ENCODE measurements at places on chromosomes 16 and 17. TPM values are rescaled to one million over a fixed set of nuclear protein-coding genes. Genes with fewer than 3 reads are reported as not detected.

The ABCC3 gene
- 3.3 TPM for total RNA-seq

DNA sequence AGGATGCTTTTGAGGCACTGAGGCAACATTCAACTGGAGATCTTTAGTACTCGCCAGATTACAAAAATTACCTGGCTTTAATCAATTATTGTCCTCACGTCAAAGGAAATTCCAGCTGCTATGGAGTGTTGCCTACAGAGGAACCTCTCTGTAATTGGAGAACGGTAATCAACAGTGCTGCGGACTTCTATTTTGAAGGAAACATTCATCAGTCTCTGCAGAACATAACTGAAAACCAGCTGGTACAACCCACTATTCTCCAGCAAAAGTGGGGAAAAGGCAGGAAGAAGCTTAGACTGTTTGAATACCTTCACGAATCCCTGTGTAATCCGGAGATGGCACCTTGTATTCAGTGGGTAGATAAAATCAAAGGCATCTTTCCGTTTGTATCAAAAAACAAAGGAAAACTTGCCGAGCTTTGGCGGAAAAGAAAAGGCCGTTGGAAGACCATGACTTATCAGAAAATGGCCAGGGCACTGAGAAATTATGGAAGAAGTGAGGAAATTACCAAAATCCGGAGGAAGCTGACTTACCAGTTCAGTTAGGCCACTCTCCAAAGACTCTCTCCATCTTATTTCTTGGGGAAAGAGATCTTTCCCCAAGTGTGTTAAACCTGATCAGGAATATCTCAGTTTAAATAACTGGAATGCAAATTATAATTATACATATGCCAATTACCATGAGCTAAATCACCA lies 3.0 kb downstream of the SLC35G3 start:
- peaks cover 25% of the 10 kb centered on the region for H3K4me1 ChIP-seq
- no peak overlapping the region for H3K4me3 ChIP-seq
- no peak for DNase-seq
- no peaks in the 10 kb centered on the region for H3K27me3 ChIP-seq
- no peaks in the 10 kb centered on the region for H3K36me3 ChIP-seq
- H3K27ac ChIP-seq = no peak overlapping the region

GRCh38 chr17:8048236-8048635 lies 9.4 kb downstream of the ALOX15B start:
- no peak overlapping the region for H3K27ac ChIP-seq
- no peaks in the 10 kb centered on the region for H3K27me3 ChIP-seq
- H3K4me1 ChIP-seq = no peaks in the 10 kb centered on the region
- no peak for DNase-seq

DNA sequence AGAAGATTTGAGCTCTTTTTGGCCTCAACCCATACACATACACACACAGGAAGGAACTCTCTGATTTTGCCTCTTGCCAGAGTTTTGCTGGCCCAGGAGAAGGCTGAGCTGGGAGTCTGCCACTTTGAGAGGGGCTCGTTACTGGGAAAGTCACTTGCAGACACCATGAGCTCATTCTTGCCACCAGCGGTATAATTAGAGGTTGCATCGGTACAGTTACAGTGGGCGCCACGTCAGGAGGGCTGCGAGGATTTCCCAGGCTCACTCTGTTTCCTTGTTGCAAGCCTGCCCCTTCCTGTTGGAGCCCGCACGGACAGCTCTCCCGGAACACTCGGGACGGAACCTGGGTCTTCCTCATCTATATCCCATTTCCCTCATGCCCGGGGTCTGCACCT lies 3.1 kb upstream of the SDK2 start:
- H3K4me3 ChIP-seq = no peak overlapping the region
- DNase-seq = no peak
- no peak overlapping the region for H3K27ac ChIP-seq
- no peaks in the 10 kb centered on the region for H3K36me3 ChIP-seq
- peaks cover 23% of the 10 kb centered on the region for H3K4me1 ChIP-seq
- peaks cover 7% of the 10 kb centered on the region for H3K27me3 ChIP-seq

DNA sequence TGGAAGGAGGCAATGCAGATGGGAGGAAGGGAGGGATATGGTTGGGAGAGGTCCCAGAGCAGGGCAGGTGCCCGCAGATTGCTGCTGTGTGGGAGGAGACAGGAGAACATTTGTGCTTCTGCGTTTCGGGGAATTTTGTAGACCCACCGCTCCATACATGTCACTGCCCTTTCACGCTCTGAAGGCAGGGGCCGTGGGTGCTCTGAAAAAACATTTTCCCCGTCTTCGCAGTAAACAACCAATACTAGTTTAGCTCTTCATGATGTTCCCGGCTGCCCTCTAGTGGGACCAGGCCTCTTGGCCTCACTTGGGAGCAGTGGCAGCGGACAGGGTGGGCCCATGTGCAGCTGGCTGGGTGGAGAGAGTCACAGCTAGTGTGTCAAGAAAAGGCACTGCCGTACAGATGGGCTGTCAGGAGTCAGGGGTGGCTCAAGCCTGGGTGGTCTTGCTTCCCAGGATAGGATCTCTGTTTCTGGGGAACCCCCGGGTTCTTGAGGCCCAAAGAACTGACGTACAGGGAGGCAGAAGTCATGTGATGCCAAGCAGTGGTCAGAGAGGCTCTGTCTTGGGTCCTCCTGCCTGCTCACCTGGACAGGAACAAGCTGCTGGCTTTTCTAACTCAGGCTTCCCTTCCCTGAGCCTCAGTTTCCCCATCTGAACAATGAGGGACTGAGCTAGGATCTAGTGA lies 46.5 kb upstream of the CPNE2 start:
- H3K36me3 ChIP-seq = peaks cover 71% of the 10 kb centered on the region
- H3K27ac ChIP-seq = peak overlapping the region; percentile 51
- no peak for DNase-seq

- H3K36me3 ChIP-seq = no peaks in the 10 kb centered on the region
- no peak for DNase-seq
- H3K4me3 ChIP-seq = no peak overlapping the region
- H3K27me3 ChIP-seq = no peaks in the 10 kb centered on the region
- H3K27ac ChIP-seq = no peak overlapping the region
- H3K4me1 ChIP-seq = peaks cover 6% of the 10 kb centered on the region
Measured at GRCh38 chr17:8430966-8431365, 4.7 kb upstream of the NDEL1 start.
